ENCODE measurements at places on chromosomes 11 and 22.

DNA sequence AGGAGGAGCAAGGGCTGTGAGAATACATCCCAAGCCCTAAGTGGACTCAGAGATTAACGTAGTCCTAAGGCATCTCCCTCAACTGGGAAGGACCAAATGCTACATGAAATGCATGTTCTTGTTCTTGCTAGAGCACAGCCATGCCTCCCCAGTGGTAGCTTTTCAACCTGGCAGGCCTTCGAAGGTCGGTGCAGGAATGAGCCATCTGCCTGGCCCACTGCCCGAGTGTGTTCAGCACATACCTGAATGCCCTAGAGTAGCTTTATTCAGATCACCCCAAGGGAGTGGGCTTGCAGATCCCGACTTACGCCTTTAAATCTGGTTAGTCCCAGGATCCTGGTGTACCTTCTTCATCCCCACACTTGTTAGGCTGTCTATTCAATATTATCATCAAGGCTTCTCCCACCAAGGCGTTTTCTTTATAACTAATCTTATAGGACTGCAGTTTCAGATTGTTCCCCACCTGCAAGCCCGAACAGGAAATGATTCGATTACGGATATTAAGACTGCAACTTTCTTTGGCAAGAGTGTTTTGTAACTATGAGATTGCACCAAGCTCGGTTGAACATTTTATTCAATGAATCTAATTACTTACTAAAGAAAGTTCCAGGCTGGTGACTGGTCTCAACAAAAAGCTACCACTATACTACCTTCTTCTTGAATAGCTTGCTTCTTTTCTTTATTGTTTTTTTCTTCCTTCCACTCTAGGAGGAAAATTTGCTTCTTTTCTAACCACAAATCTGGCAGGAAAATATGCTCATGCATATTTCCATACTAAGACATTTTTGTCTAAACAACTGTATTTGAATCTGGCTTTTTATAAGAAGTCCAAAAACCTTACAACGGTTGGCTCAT lies 115.6 kb downstream of the SGSM3 start:
- no peak for DNase-seq

- DNase-seq = no peak
These were observed 92.4 kb downstream of the RTL6 start for GRCh38 chr22:44405661-44406060.

GRCh38 chr22:43479962-43480361 lies 68.1 kb downstream of the MPPED1 start:
- no peak for DNase-seq

- no peak for DNase-seq
These were observed 141.1 kb upstream of the NARS2 start for GRCh38 chr11:78715639-78716311.

DNA sequence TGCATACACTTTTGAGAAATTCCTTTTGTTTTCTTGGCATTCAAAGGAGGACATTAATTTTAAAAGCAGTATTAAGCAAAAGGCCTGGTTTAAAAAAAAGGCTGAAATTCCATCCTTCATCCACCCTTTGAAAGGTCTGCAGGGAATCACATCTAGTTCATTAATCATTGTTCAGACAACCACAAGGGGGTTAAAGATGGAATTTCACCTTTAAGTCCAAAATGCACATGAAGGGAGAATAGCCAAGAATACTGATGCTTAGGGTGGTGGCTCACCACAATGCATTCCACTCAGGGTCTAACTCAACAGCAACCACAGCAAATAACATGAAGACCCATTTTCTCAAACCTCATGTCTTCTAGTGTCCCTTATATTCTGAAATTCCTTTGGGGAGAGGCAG lies 256.9 kb downstream of the CADM1 start:
- no peak for DNase-seq

Data from GM06990 (cell line).